ENCODE measurements at places on chromosomes 1 and 21.

DNA sequence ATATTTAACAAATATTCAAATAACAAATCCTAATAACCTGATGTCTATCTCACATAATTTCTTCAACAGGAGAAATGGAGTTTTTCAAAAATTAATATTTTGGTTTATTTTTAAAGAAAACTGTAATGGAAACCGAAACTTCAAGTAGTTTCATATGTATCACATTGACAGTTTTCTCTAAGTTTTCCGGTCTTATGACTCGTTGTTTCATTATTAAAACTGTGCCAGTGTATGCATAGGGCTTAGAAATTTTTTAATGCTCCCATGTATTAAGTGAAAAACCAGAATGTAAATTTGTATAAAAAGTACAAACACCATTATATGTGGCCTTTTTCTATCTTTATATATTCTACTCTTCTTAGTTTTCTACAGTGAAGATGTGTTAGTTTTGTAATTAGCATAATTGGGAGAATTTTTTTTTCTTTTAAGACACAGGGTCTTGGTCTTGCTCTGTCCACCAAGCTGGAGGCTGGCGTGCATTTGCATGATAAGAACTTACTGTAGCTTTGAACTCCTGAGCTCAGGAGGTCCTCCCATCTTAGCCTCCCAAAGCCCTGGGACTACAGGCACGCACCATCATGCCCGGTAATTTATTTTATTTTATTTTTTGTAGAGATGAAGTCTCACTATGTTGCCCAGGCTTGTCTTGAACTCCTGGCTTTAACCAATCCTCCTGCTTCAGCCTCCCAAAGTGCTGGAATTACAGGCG, 43.9 kb upstream of the SAMSN1 start:
- no peak overlapping the region for H3K27ac ChIP-seq
- H3K36me3 ChIP-seq = no peaks in the 10 kb centered on the region
- H3K4me3 ChIP-seq = no peak overlapping the region

DNA sequence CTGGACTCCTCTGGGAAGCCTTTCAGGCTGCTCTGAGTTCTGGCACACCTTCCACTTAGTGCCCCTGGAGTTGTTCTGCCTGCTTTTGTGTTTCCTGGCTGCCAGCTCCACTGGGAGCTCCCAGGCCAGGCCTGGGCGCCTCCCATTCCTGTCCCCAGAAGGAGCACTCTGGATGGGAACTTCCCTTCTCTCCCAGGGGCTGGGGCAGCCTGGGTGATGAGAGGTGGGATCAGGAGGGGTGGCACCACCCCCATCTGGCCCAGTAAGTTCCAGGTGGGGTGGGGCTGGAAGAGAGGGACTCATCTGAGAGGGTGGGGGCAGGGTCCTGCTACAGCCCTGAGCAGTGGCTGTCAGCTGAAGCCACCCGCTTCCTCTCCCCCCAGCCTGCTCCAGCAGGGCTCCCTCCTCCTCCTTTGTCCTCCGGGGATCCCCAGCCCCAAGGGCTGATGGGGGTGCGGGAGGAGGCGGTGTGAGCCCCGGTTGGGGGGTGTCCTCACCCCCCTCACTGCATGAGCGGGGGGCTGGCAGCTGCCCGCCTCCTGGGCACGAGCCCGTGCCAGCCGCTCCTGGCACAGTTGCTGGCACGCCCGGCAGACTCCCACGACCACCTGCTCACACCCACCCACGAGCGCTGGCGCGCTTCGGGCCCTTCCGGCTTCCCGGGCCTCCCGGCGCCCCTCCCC, 4.7 kb downstream of the FOXO6 start:
- H3K36me3 ChIP-seq = no peaks in the 10 kb centered on the region
- no peaks in the 10 kb centered on the region for H3K27me3 ChIP-seq
- no peak for DNase-seq
- H3K4me1 ChIP-seq = peaks cover 6% of the 10 kb centered on the region
- no peak overlapping the region for H3K4me3 ChIP-seq
- no peak overlapping the region for H3K27ac ChIP-seq

DNA sequence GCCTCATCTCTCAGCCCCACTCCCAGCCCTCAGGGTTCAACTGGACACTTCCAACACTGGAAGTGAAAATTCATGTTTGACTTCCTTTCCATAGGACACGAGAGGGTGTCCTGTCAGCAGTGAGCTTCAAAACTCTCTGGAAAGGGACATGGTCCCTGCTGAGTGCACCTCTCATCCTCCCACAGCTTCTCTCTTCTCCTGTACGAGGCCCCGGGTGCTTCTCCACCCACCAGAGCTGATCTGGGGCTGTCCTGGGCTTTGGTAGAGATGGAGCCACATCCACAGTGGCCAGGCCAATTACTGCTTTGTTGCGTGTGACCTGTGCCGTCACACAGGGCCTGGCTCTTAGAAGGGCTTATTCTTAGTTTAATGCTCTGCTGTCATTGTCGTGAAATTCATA, 182.3 kb downstream of the RRAGC start:
- H3K4me1 ChIP-seq = no peaks in the 10 kb centered on the region
- no peak overlapping the region for H3K27ac ChIP-seq
- H3K36me3 ChIP-seq = no peaks in the 10 kb centered on the region
- no peak overlapping the region for H3K4me3 ChIP-seq

- H3K27me3 ChIP-seq = no peaks in the 10 kb centered on the region
- no peak overlapping the region for H3K4me3 ChIP-seq
- no peaks in the 10 kb centered on the region for H3K36me3 ChIP-seq
- peaks cover 23% of the 10 kb centered on the region for H3K4me1 ChIP-seq
These were observed 43.5 kb downstream of the MAST2 start for GRCh38 chr1:45846931-45847330.

- no peaks in the 10 kb centered on the region for H3K36me3 ChIP-seq
- no peak overlapping the region for H3K27ac ChIP-seq
- H3K4me1 ChIP-seq = no peaks in the 10 kb centered on the region
- no peak for DNase-seq
- H3K4me3 ChIP-seq = no peak overlapping the region
These were observed 111.8 kb upstream of the ATP1A1 start for GRCh38 chr1:116261227-116261626.

GRCh38 chr1:247411621-247412327, 4.2 kb upstream of the NLRP3 start:
- no peaks in the 10 kb centered on the region for H3K27me3 ChIP-seq
- no peaks in the 10 kb centered on the region for H3K36me3 ChIP-seq
- H3K27ac ChIP-seq = no peak overlapping the region
- H3K4me3 ChIP-seq = no peak overlapping the region

DNA sequence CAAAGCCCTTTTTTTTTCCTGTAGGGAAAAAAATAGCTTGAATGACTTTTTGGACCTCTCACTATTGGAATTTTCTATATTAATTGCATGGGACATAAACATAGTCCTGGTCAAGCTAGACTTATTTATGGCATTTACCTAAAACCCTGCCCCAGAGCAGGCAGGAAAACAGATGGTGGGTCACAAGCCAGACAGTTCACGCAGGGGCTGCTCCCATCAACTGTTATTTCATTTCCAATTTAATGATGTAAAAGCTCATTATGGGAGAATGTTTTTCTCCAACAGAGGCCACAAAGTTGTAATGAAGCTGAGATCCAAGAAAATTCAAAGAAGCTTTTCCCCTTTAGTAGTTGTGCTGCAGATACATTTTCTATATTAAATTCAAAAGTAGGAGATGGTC, 99.2 kb downstream of the SGIP1 start:
- no peaks in the 10 kb centered on the region for H3K27me3 ChIP-seq
- no peaks in the 10 kb centered on the region for H3K36me3 ChIP-seq
- no peaks in the 10 kb centered on the region for H3K4me1 ChIP-seq
- H3K4me3 ChIP-seq = no peak overlapping the region
- no peak overlapping the region for H3K27ac ChIP-seq
- DNase-seq = no peak

GRCh38 chr1:116934586-116935207, 25.0 kb downstream of the PTGFRN start:
- no peaks in the 10 kb centered on the region for H3K36me3 ChIP-seq
- H3K4me3 ChIP-seq = no peak overlapping the region
- no peaks in the 10 kb centered on the region for H3K27me3 ChIP-seq
- H3K27ac ChIP-seq = no peak overlapping the region
- H3K4me1 ChIP-seq = peaks cover 22% of the 10 kb centered on the region

DNA sequence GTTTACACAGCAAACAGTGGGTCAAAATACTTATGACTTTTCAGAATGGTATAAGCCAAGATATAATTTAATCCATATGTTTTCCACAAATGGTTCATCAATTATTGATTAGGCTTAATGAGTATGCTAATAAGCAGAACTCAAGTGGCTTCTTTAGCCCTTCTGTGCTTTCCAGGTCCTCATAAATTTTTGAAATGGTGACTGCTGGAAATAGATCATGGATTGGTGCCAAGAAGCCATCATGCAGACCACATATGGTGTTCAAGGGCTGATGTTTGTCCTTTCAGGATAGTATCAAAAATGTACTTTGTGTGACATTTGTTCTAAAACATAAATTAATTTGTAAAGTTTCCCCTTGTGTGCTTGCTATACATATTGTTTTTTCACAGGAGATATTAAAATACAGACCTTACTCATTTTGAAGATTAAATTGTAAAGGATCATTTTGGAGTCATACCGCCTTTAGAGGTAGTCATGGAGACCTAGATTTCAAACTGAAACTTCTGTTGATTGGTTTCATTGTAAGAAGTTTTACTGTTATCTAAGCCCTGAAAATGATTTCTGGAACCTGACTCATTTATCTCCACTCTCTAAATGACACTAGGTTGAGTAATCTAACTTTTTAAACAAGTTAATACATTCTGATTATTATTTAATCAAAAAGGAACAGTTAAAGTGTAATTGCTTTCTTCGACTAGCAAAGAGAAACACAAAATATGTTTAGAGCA, 507.9 kb downstream of the PLA2G4A start:
- no peak overlapping the region for H3K4me3 ChIP-seq
- H3K27me3 ChIP-seq = no peaks in the 10 kb centered on the region
- no peaks in the 10 kb centered on the region for H3K4me1 ChIP-seq
- no peaks in the 10 kb centered on the region for H3K36me3 ChIP-seq

GRCh38 chr1:9292361-9293240, at the start of gene SPSB1:
Gene SPSB1, plus strand, starts transcription at chr1:9292894. Its CDS starts 62,998 bp downstream, at chr1:9355892.
- H3K4me1 ChIP-seq = peaks cover 36% of the 10 kb centered on the region
- H3K27ac ChIP-seq = no peak within 1 kb of the TSS
- DNase-seq = peak; percentile 67
- H3K4me3 ChIP-seq = peak within 1 kb of the TSS; percentile 63
- H3K36me3 ChIP-seq = no peaks in the 10 kb centered on the region

DNA sequence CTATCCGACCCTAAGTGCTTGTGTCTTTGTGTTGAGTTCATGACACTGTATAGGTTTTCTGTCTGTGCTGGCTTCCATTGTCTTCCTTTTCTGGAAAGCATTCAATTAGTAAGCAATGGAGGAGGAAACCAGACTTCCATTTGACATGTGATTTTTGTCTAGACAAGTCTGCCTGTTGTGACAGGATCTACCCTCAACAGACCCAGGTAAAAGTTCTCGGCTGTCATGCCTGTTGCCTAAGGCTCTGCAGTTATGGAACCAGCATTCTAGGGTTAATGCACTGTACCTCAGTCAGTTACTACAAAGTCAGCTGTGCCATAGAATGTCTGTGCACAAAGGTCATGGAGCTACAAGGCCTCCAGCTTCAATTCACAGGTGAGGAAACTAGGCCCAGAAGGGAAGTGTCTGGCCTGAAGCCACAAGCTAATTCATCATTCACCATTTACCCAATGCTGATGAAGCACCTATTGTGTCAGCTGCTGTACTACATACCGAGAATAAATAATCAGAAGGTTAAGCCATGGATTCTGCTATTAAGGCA, 72.3 kb downstream of the PLPP3 start:
- no peak overlapping the region for H3K4me3 ChIP-seq
- H3K27ac ChIP-seq = peak overlapping the region; percentile 84
- DNase-seq = no peak
- H3K4me1 ChIP-seq = peaks cover 52% of the 10 kb centered on the region
- no peaks in the 10 kb centered on the region for H3K36me3 ChIP-seq

- H3K36me3 ChIP-seq = no peaks in the 10 kb centered on the region
- no peaks in the 10 kb centered on the region for H3K4me1 ChIP-seq
- no peak for DNase-seq
- H3K27ac ChIP-seq = no peak overlapping the region
These were observed 14.3 kb downstream of the INSRR start for GRCh38 chr1:156844638-156845037.

- H3K27ac ChIP-seq = peak overlapping the region; percentile 61
- H3K27me3 ChIP-seq = no peaks in the 10 kb centered on the region
- no peak overlapping the region for H3K4me3 ChIP-seq
- H3K36me3 ChIP-seq = no peaks in the 10 kb centered on the region
- no peak for DNase-seq
These were observed 37.2 kb downstream of the PTPN14 start for GRCh38 chr1:214514032-214514818.

GRCh38 chr1:244256086-244256676, 195.5 kb downstream of the ADSS2 start:
- no peaks in the 10 kb centered on the region for H3K27me3 ChIP-seq
- H3K4me3 ChIP-seq = no peak overlapping the region
- no peak overlapping the region for H3K27ac ChIP-seq
- H3K4me1 ChIP-seq = no peaks in the 10 kb centered on the region

All from Caco-2 (cell line).